ENCODE measurements at places on chromosomes 12 and 14.

- DNase-seq = no peak
Observed at GRCh38 chr14:102545461-102546265, 36.1 kb upstream of the ANKRD9 start.

GRCh38 chr12:20211981-20212421 is 156.3 kb upstream of the PDE3A start:
- peak; percentile 25 for DNase-seq

DNA sequence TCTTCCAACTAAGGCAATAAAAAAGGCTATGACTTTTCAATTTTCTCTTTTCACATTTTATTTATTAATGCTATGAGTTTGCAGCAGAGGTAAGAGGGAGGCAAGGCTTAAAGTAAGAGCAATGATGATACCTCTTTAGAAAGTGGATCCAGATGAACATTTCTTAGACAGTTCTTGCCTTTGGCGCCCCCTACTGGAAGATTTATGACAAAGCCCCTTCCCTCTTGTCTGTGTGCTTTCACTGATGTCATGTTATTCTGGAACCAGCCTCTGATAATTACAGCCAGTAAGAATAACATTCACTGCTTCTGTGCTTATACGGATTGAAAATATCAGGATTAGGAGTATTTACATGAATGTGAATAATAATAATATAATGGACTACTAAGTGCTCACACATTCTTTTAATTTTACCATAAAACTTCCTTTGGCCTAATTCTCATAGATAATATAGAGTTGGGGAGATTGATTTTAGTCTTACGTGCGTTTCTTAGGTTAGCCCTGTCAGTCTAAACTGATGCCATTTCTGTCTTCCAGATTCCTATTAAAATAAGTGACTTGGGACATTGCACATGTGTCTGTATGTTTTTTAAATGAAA is 1929.9 kb upstream of the SEL1L start:
- peak; percentile 31 for DNase-seq

- DNase-seq = no peak
Observed at GRCh38 chr14:56753396-56753795, 56.9 kb downstream of the OTX2 start.

GRCh38 chr14:58639842-58640484 is 2.2 kb downstream of the DACT1 start:
- peak; percentile 12 for DNase-seq

- DNase-seq = peak; percentile 0
Observed at GRCh38 chr12:13534645-13535398, 338.3 kb downstream of the EMP1 start.

- no peak for DNase-seq
Observed at GRCh38 chr12:127655691-127656090, 611.3 kb upstream of the TMEM132C start.

- peak; percentile 45 for DNase-seq
Observed at GRCh38 chr14:64688031-64688430, 16.2 kb upstream of the PLEKHG3 start.

- no peak for DNase-seq
Observed at GRCh38 chr12:125143491-125143890, 78.3 kb downstream of the AACS start.

DNA sequence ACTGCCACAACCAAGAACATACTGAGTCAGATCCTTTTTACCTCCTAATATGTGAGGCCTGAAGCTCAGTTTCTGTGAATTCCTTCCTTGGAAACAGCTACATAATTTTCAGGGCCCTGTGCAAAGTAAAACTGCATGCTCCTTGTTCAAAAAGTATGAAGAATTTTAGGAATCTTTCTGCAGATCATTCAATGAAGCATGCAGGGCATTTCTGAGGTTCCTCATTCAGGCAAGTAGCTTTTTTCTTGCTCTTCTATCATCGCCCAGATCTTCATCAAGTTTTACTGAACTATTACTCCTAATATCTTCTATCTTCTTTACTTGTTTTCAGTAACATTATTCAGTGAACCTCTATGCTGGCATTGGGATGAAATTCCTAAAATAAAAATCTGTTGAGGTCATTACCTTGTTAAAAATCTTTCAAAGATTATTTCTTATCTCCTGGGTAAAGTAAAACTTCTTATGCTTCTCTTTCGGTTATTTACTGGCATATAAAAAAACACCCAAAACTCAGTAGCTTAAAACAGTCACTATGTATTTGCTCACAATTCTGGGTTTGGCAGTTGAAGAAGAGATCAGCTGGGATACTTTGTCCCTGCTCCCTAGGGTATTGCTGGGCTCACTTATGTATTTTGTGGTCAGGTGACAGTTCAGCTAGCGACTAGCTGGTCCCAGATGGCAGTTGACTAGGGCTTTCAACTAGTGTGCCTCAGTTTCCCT is 42.6 kb upstream of the KRR1 start:
- DNase-seq = no peak

GRCh38 chr14:68983191-68983590 is 4.1 kb upstream of the ACTN1 start:
- DNase-seq = no peak

GRCh38 chr14:75911883-75912282 is 69.9 kb downstream of the TGFB3 start:
- no peak for DNase-seq

DNA sequence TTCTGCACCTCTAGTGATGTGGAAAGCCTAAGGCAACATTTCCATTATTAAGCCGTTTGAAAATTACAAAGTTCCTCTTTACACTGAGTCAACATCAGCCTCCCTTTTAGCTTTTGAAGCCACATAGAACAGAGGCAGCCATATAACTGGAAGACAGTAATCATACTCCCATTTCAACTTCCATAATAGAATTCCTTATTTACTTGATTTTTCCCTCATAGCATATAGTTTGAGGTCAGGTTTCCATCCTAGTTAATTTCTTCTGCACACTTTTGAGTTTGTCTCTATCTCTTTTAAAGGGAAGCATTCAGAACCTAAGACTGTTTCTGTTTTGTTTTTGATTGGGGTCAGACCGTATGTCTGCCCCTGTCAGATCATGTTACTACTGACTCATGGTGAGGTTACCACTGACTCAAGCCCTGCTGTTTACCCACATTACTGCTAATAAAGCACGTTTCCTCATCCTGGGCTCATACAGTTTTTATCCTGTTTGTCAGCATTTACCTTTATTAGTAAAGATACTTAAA is 161.0 kb downstream of the SLC38A4 start:
- DNase-seq = peak; percentile 69

GRCh38 chr12:114921781-114922180 is 237.8 kb upstream of the TBX3 start:
- DNase-seq = peak; percentile 15

DNA sequence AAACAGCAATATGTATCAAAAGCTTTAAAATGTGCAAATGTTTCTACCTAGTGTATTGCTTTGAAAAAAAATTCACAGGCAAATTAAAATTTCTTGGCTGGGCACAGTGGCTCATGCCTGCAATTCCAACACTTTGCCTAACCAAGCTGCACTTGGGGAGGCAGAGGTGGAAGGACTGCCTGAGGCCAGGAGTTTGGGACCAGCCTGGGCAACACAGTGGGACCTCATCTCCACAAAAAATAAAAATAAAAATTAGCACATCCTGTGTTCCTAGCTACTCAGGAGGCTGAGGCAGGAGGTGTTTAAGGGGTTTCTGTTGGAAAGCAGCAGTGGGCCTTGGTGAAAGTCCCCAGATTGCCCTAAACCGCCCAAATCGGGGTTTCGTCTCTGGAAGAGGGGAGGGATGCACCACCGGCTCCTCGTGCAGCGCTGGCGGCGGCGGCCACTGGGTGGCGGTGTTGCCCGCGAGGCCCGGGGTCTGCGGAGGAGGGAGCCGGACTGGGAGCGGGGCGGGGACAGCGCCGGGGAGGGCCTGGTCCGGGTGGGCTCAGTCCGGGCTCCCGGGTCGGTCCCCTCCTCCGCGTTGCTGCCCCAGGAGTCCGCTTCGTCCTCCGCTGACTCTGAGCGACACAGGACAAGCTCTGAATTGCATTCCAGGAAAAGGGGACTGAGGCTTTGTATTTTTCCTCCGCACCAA is 265.6 kb downstream of the AACS start:
- DNase-seq = no peak
